ENCODE measurements at places on chromosomes 12 and 14.

DNA sequence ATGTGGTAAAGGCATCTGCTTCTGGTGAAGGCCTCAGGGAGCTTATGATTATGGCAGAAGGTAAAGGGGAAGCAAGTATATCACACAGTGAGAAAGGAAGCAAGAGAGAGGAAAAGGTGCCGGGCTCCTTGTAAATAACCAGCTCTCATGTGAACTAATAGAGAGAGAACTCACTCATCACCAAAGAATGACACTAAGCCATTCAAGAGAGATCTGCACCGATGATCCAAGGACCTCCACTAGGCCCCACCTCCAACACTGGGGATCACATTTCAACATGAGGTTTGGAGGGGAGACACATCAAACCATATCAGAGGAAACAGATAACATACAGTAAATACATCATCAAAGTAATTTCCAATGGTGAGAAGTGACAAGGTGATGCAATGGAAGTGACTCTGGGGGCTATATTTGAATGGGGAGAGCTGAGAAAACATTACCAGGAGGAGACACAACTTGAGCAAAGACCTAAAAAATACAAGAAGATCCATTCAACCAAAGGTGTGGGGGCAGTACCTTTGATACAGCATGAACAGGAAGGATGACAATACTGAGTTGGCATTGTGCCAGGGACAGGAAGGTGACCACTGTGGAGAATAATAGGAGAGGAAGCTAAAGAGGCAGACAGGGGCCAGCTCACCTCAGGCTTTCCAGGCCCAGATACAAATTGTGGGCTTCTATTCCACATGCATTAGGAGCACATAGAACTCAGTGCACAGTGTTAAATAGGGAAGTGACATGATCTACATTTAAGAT lies 134.4 kb upstream of the GRIP1 start:
- no peak for DNase-seq

GRCh38 chr12:132186857-132187620 lies 42.8 kb downstream of the NOC4L start:
- DNase-seq, result no peak

DNA sequence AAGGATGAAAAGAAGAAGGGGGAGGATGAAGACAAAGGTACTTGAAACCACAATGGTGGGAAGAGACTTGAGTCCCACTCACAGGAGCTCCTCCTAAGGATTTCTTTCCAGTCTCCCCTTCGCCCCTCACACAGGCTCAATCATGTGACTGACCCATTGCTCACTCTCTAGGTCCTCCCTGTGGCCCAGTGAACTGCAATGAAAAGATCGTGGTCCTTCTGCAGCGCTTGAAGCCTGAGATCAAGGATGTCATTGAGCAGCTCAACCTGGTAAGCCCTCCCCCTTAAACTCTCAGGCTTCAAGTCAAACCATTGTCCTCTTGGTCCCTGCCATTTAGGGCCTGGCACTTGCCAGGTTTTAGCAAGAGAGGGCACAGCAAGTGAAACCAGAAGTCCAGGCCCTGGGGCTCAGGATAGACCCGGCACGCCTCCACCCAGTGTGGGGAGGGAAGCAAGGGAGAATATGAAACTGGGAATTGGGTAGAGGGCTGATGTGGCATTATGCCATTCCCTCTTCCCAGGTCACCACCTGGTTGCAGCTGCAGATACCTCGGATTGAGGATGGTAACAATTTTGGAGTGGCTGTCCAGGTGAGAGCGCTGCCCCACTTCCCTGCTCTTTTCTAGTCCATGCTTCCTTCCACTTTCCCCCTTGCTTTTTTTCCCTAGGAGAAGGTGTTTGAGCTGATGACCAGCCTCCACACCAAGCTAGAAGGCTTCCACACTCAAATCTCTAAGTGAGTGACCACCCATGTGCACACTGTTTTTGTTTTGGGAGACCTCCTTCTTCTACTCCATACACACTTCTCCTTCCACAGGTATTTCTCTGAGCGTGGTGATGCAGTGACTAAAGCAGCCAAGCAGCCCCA lies 1.8 kb downstream of the PSME1 start:
- no peak for DNase-seq

DNA sequence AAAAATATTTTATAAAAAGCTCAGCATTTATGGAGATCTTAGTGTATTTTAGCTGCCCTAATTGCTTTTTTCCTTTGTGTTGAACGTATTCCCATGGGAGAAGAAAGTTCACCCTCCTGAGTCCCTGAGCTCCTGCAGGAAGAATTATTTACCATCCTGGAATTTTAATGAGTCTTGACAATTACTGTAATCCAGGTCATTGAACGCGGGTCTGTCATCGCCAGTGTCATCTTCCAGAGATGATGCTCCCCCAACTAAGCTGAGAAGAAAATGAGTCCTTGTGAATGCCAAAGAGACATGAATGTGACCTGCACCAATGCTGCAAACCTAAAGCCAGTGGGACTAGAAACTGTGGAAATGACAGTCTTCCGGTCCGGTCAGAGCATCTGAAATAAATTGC lies 129.5 kb downstream of the FBXL14 start:
- no peak for DNase-seq

DNA sequence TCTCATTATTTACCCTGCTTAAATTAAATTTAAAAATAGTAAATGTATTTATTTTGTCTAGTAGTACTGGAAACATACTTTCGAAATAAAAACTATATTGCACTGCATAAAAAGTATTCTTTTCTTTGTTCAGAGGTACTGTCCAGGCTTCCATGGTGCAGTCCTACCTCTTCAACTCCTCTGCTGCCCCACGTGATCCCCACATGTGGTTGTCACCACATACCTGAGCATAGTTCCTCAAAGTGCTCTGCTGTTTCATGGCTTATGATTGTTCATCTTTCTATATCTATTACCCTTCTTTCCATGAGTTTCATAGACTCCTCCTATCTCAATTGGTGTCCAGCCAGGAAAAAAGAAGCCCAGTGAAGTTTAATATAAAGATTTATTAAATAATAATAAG lies 317.5 kb upstream of the OR4E1 start:
- no peak for DNase-seq

DNA sequence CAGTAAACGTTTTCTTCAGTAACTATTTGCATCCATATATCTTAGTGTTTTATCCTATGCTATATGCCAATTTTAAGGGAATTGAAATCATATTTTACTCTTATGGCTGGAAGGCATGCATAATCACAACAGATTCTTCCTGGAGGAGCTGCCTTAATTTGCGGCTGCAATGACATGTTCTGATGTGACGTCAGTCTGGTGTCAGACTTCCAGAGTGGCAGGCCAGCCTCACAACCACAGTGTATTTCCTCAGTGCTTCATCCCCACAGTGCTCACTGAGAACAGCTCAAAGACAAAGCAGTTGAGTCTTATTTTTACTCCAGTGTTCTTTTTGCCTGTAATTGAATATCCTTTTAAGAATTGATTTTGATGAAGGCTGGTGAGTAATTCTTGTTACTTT lies 107.1 kb downstream of the PLEKHA5 start:
- DNase-seq, result peak; percentile 67

GRCh38 chr12:131131808-131132117 lies 178.1 kb downstream of the ADGRD1 start:
- no peak for DNase-seq

DNA sequence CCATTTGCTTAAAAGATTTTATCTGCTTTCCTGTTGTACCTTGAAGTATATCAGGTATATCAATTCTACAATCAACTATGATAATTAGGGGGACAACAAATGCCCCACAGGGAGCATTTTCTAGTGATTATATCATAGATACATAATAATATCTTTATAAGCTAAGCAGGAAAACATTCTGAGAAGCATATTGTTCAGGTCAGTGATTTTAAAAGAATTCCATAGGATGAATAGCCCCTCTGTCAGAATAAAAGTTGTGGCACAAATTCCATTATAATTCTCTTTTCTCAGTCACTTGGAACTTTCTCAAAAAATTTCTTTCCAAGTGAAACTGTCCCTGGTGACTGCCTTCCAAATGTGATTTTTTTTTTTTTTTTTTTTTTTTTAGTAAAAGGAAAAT lies 32.9 kb upstream of the HMGA2 start:
- no peak for DNase-seq

DNA sequence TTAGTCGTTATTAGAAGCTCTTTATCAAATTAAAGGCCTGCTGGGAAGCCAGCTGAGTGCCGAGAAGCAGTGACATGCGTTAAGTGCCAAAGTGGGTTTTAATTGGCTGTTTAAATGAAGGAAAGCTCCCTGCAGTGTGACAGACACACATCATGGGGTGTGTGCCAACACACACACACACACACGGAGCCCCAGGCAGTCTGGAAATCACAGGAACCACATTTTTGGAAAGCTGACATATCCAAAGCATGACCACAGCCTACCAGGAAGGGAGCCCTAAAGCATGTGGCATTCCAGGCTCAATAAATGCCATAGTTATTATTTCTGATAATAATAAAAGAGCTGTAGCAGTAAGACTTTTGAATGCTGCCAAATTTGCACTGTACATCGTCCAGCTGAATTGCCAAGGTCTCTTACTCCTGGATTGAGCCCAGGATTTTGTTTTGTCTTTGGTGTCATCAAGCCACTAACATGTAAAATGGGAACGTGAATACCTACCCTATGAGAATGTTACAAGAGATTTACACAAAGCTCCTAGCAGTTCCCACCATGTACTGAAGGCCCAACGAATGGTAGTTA lies 135.1 kb downstream of the TMEM30B start:
- DNase-seq, result peak; percentile 90

DNA sequence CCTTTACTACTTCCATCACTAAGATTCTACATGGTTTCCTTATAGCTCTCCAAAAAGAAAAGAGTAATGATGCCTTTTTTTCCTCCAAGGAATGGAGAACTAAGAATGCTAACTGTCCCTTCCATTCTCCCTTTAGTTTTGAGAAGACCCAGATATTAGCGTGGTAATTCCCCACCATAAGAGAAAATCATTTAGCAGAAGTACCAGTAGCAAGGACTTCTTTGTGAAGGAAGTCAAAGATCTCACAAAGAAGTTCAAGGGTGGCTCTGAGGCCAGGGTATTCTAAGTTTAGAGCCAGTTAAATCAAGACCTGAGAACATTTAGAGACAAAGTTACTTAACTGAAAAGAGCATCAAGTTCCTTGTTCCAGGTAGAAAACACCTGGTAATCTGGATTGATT lies 7.3 kb downstream of the USP15 start:
- DNase-seq, result no peak

DNA sequence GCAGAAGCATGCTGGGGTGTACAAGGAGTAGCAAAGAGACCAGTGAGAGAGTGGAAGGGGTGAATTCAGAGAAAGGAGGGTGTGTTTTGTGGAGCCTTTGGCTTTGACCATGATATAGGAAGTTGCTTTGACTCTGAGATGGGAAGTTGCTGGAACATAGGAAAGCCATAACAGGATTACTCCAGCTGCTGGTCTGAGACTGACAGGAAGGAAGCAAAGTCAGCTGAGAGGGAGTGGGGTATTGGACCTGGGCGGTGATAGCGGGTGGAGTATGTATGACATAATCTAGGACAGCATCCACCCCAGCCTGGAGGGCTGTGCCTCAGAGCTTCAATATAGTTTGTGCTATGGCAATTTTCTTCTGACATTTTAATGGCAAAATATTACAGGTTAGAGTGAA lies 324.4 kb downstream of the PDZRN4 start:
- DNase-seq, result no peak

DNA sequence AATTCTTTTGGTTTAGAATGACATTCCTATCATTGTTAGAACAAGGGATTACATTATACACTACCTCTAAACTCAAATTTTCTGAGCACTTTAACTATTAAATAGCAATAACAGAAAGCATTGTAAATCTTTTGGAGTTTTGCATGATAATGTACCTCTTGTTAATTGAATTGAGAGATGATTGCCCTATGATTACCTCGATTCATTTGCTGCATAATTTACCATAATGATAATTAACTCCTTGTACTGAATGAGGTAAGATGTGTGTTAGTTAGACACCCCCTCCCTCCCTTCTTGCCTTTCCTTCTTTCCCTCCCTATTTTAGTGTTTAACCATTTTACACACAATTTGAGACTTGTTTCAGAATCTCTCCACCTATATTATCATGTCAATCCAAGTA lies 469.2 kb downstream of the DIO2 start:
- no peak for DNase-seq

GRCh38 chr12:105214148-105214547 lies 21.8 kb downstream of the APPL2 start:
- no peak for DNase-seq

DNA sequence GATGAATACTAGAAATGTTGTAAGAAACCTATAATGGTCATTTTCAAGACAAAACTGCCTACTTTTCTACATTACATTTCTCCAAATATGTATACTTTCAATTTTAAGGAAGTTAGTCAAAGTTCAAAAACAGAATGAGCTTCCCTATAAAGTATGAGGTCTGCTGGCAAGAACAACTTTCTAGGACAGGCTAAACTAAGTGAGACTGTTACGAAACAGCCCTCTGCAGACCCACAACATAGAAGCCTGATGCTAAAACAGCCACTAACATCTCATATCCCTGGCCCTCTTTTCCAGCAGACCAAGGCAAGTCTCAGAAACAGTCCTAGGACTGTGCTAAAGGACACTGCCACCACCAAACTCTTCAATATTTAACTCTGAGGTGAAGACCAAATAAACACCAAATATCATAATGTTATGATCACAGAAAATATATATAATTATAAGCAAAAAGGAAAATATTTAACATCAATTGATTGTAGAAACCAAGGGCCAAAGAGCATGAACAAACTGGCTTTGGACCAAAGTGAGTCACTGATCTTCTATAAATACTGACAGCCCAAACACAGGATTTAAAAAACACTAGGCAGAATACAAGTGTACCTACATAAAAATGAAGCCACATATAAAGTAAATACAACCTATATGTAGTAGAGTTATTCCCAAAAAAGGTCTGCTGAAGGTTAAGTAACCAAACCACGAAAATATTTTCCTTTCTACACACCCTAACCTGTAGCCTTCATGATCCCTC lies 27.7 kb downstream of the PPP4R3A start:
- DNase-seq, result peak; percentile 76

DNA sequence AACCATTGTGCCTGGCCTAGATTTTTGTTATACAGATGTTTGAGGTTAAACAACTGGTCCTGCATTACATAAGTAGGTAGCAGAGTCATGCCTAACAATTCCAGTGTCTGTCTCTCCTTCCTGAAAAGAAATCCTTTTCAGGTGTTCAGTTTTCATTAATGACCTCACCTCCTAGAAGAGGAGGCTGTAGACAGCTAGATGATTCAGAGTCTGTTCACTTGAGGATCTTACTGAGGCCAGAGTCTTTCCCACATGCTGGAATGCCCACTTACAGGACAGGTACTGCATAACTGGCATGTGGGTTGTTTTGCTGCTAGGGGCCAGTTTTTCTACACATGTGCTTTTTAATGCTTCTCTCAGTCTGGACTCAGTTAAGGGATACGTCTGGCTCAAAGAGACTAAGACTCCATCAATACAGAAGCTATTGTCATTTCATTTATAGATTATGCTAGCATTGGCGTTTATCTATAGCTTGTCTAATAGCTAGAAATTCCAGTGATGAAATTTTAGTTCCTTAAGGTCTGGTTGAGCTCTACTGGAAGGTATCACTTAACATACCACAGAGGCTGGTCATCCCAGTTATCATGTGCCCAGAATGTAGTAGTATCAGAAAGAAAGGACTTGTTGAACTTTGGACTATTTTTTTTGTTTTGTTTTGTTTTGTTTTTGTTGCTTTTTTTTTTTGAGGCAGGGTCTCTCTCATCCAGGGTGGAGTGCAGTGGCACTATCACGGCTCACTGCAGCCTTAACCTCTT lies 206.4 kb downstream of the ERC1 start:
- DNase-seq, result peak; percentile 41

All from fibroblast of the aortic adventitia (primary cell).